ENCODE measurements at places on chromosomes 2 and 18.

- DNase-seq, result peak; percentile 26
Measured at GRCh38 chr2:210199186-210199765, 26.0 kb downstream of the ACADL start.

- DNase-seq, result peak; percentile 76
Measured at GRCh38 chr2:40625849-40626248, 174.0 kb upstream of the SLC8A1 start.

DNA sequence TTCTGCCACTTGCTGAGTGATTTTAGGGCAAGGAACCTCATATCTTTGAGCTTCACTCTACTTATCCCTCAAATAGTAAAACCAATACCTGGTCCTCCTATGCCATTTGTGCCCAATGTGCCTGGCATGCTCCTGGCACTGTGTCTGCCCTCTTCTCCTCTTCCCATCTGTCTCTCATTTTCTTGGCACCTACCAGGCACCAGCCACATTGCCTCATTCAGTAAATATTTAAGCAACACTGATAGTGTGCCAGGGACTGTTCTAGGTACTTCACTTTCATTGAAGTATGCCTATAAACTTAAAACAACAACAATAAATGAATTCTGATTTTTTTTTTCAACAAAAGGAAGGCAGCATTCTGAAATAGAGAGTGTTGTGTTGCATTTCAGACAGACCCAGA is 15.1 kb upstream of the BOD1L2 start:
- DNase-seq, result no peak

DNA sequence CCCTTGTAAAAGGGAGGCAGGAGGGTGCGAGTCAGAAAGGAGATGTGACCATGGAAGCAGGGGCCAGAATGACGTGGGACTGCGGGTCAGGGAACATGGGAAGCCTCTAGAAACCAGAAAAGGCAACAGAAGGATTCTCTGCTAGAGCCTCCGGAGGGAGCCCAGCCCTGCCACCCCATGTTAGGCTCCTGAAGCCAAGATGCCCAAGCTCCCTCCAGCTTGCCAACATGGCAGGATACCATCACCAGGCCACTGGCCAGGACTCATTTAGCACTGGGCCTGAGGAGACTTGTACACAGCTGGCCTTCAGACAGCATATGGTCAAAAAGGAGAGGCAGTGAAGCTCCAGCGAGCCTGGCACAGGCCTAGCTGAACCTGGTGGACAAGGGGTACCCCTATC is 5.6 kb downstream of the TMEM247 start:
- no peak for DNase-seq

GRCh38 chr2:21928292-21928691 is 804.5 kb downstream of the TDRD15 start:
- no peak for DNase-seq

DNA sequence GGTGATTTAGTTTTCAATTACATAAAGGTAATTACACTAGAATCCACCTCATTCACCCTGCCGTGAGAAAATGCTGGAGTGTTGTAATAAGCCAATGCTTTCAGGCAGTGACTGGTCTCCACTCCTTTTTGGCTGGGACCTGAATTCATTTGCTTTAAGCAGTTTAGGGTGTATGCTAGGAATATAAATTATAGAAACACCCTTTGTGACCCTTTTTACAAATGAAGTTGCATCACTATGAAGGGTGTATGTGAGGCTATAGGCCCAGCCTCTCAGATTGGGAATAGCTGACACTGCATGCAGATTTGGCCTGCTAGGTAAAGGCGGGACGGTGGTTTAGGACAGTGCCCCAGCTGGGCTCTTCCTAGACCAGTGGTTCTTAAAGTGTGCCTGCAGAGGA is 50.8 kb upstream of the NFE2L2 start:
- DNase-seq, result no peak

GRCh38 chr2:138782383-138782782 is 2.2 kb upstream of the NXPH2 start:
- DNase-seq, result no peak
